Epithelial cell of prostate (primary cell): ENCODE measurements at places on chromosomes 5 and 9.
A peak's percentile ranks its signal among the peaks of the same experiment; 100 is the strongest.

GRCh38 chr9:132169672-132170392, 8.0 kb downstream of the NTNG2 start:
- DNase-seq = no peak

- DNase-seq = no peak
These were observed 2.6 kb downstream of the HDAC3 start for GRCh38 chr5:141633871-141634561.

- no peak for DNase-seq
These were observed 116.8 kb downstream of the RGS3 start for GRCh38 chr9:113580041-113580953.

DNA sequence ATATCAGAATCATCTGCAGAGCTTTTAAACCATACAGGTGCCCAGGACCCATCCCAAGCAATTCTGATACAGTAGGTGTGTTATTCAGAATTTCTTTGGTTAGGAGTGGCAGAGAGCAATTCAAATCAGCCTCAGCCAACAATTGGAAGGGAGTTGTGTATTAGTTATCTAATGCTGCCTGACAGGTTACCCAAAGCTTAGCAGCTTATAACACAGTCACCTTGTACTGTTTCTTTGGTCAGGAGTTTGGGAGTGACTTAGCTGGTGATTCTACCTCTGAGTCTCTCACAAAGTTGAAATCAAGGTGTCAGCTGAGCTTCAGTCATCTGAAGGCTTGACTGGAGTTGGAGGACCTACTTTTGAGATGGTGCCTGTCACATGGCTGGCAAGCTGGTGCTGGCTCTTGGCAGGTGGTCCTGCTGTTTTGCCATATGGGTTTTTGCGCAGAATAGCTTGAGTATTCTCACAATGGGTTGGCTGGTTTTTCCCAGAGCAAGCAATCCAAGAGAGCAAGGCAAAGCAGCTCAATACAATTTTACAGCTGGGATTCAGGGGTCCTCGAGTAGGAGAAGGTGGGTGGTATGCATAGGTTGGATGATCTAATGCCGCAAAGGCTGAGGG, 18.7 kb upstream of the CARNMT1 start:
- no peak for DNase-seq

GRCh38 chr9:136493567-136493971, 10.7 kb upstream of the SEC16A start:
- no peak for DNase-seq

GRCh38 chr5:146069780-146070099, 35.6 kb downstream of the PLAC8L1 start:
- DNase-seq = no peak

DNA sequence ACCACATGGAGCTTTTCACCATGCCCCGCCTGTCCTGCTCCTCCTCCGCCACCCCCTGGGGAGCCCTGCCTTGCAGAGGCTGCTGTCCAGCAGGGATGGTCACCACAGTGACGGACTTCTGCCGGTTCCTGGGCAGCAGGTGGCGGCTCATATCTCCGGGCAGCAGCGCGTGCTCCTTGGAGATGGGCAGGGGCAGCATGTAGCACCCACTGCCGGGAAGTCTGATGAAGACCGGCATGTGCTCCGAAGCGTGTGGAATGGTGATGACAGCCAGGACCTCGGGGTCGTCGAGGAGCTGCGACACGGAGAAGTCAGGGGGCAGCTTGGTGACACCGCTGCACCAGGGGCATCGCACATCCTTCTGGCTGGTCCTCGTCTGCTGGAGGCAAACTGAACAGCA, 19.2 kb downstream of the PLGRKT start:
- no peak for DNase-seq

DNA sequence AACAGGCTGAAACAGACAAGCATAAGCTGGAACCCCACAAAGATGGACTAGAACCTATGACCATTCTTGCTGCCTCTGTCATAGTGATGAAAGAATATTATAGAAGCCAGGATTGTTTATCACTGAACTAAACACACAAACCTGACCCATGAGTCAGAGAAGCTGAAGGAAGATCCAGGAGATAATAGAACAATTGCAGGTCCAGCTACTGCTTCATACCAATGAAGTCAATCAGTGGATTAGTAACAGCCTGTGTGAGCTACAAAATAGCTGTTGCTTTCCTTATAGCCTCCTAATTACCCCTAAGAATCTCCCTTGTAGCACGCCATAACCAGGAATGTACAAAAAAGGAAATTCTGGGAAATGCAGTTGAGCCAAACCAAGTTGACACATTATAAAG, 459.9 kb upstream of the ZNF462 start:
- peak; percentile 65 for DNase-seq

DNA sequence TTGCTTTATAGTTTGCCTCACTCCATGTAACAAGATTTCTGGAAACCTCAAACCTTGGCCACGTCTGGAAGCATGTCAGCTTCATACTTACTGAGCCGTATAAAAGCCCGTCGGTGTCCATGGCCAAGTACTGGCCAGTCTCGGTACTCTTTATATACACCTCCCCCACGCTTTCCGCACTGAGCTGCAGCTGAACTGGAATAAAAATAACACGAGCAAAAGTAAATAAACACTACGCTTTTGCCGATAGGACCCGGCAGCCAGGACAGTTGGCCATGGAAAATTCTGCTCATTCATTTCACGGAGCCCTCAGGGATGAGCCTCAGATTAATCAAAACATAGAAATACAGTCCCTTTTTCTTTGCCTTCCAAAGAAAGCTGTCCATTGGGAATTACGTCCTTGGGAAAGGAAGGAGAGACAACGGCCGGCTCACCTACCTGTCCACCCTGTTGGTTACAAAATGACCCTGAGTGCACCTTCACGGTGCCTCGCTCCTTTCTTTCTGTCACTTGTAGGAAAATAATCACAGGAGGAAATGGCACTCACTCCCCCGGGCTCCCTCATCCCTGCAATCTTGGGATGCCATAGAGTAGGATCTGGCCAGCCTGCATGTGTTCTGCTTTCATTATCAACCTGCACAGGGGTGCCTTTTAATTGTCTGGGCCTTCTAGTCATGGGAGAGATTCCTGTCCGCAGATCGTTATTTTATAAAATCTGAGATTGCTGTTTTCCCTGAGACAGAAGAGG, 85.1 kb downstream of the FGF1 start:
- DNase-seq = no peak

- DNase-seq = no peak
These were observed 13.3 kb downstream of the MPDZ start for GRCh38 chr9:13266167-13266566.

DNA sequence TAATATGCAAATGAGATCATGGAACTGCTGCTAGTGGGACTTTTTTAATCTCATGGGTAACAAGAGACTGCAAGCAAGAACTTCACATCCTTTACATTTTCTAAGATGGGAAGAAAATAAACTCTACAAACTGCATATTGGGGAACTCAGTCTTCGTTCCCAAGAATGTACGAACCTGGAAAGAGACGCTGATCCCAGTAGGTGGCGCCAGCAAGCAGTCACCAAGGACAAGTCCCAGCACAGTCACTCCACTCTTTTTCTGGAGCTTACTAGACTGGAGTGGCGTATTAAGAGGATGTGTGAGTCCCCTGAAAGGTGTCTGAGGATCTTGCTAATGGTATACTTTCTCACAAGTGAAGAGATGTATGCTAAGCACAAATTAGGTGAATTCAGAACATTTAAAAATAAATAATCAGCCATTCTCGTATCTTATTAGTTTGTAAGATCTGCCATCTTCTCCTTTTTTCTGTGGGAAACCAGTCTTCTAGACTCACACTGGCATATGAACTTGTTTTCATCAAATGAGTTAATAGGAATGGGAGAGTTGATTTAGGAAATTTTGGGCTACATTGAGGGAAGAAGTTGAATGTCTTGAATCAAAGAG, 16.0 kb upstream of the PUM3 start:
- DNase-seq = no peak

DNA sequence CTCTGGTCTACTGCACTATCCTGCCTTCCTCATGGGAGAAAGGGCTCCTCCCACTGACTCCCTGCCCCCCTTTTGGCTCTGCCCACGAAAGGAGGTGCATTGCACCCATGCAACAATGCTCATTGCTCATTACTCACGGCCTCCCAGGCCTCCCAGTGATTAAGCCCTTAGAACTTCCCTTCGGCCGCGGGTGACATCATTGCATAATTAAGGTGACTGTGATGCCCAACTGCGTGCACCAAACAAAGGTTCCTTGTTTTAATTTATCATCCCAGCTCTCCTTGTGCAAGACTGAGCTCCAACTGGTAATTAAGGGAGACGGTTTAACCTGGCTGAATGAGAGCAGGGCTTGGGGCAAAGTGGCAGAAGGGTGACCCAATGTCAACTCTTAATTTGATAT, 180.4 kb downstream of the GAS1 start:
- DNase-seq = peak; percentile 88

- DNase-seq = no peak
These were observed 44.2 kb downstream of the PSMB7 start for GRCh38 chr9:124370896-124371582.

DNA sequence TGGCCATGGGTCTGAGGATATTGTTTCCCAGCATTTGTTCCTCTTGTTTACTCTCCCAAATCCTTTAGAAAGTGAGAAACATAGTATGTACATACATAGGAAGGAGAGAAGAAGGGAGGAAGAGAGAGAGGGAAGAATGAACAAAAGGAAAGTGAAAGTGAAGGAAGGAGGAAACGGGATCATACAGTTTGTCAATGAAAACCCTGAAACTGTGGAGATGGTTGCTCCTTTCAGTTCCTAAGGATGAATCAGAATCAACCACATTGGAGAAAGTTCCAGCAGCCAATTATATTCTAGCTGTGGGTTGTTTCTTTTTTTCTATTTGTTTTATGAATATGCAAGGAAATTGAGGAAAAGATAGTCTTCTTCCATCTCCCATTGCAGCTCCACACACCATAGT, 396.5 kb downstream of the MLLT3 start:
- DNase-seq = no peak

DNA sequence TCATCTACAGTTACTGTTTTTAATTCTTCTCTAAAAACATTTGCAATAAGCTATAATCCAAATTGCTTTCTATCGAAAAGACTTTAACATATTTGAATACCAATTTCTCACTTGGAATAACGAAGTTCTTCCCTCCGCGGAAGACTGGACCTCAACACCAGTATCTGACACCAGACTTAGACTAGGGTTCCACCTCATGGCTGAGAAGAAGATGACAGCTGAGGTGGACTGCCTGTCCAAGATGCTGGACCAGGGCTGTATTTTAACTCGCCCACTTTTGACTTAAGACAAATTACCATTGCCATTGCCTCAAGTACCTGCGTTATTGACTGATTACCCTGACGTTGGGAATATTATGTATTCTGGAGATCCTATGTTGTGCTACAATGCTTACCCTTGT, 34.1 kb downstream of the ZMAT2 start:
- DNase-seq = no peak

DNA sequence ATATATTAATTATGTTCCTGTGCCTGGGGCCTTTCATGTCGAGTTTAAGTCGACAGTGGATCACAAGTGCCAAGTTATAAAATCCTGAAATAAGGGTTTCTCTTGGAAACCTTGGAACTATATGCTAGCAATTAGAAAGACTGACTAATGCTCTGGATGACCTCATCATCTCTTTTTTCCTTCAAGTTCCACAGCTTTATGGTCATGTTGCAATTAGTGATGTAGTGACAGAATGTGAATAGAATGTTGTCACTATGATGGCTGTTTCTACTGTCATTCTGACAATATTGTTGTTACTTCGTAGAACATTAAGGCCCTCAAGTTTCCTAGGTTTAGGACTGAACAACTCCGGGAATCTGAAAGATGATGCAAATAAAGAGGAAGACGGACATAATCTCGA, 368.0 kb upstream of the SEMA6A start:
- no peak for DNase-seq

DNA sequence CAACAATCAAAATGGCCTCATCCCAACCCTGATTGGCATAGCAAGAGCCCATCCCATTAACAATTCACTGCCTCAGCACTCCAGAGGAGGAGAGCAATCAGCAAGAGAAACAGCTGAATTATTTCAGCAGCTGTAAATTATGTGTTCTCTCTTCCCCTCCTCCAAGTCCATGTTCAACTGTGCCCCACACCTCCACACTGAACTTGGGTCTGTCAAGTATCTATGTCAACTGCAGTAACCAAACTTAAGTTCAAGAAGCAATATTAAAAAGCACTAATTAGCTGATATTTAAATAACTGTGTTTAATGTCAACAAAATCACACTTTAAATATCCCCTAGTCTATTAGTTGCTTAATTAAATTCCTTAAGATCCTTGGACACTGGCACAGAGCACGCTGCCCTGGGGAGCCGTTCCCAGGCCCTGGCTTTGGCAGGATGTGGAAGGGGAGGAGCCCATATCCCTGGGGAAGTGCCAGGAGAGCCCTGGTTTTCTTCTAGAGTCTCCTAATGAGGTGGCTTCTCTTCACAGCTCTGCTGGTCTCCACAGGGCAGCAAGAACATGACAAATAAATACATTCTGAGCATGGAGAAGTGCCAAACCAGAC, 50.6 kb downstream of the SIL1 start:
- no peak for DNase-seq

DNA sequence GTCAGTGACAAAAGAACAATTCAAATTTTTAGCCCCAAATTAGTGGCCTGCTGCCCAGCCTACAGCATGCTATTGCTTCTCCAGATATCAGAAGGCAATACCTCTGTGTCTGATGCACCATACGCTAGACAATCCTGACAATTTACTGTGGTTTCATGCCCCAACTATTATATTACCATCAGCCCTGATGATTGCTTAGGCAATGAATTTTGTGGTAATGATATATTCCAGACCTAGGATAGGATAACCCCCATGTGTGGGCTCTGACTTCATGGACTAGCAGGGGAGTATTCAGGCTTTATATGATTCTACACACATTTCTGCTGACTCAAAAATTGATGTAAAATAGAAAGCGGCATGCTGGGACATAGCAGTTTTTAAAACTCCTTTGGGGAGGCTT, 168.7 kb upstream of the FST start:
- no peak for DNase-seq

- DNase-seq = no peak
These were observed 410.8 kb downstream of the CETN3 start for GRCh38 chr5:89998519-89999305.

GRCh38 chr5:168227001-168227400, 64.4 kb upstream of the WWC1 start:
- peak; percentile 51 for DNase-seq

GRCh38 chr5:140713562-140714094, 13.4 kb downstream of the ZMAT2 start:
- no peak for DNase-seq
